ENCODE measurements at places on chromosomes 6 and 20.
A peak's percentile ranks its signal among the peaks of the same experiment; 100 is the strongest.

DNA sequence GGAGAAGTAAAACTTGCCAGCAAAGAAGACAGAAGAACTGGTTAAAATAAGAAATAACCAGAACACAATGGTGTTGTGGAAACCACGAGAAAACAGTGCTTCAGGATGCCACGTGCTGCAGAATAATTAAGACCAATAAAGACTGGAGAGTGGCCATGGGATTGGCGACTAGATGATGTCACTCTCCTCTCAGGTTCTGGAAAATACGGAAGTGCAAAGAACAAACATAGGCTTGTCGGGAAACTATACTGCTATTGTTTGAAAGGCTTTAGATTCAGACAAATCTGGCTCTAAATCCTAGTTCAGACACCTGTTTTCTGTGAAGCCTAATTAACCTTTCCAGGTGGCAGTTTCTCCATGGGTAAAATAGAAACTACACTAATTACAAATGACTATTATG is 138.4 kb upstream of the STXBP5 start:
- no peak for DNase-seq

GRCh38 chr6:154154389-154154967 is 115.4 kb downstream of the OPRM1 start:
- DNase-seq, result peak; percentile 16

DNA sequence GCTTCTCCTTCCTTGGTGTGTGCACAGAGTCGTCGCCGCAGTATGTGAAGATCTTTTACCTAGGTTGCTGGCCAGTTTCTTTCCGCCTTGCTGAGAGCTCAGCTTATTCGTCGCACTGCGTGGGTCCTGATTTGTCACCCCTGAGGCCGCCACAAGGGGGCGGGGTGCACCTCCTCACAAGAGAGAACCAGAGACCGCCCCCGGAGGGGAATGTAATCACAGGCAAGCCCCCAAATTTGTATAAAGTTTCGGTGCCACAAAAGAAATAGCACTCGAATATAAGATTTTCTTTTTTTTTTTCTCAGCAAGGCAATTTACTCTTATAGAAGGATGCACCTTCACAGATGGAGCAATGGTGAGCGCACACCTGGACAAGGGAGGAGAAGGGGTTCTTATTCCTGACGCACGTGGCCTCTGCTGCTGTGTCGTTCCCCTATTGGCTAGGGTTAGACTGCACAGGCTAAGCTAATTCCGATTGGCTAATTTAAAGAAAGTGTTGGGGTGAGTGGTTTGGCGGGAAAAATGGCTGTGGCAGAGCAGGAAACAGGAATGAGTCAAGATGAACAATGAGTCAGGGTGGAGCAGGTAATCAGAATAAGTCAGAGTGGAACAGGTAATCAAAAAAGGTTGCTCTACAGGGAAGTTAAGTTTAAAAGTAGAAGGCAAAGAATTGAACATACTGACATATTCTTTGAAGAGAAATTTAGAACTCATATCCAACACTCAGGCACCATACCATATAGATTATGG is 19.5 kb downstream of the NCOA3 start:
- no peak for DNase-seq

GRCh38 chr6:147099974-147100373 is 104.2 kb upstream of the STXBP5 start:
- no peak for DNase-seq

DNA sequence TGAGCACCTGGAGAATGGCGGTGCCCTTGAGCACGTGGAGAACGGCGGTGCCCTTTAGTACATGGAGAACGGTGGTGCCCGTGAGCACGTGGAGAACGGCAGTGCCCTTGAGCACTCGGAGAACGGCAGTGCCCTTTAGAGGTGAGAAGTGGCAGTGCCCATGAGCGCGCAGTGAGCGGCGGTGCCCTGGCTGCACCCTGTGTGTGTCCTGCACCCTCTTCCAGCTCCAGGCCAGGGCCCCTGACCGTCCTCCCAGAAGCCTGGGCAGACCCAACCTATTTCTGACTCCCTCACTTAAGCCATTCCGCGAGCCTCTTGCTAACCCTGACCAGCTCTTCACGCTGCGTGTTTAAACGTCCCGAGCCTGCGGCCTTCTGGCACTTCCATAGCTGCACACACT is 151.3 kb downstream of the DLL1 start:
- no peak for DNase-seq

DNA sequence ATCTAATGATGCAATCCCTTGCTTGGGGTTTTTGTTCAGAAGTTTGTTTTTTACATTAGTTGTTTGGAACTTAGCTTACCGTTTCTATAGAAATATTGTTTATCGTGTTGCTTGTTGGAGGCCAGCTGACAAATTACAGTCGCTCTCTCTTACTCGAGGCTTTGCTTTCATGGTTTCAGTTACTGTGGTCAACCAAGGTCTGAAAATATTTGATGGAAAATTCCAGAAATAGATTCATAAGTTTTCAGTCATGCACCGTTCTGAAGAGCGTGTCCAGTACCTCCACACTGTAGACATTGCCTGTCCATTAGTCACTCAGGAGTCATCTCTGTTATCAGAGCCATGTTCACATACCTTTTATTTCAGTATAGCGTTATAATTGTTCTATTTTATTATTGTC is 47.9 kb downstream of the DEK start:
- no peak for DNase-seq

DNA sequence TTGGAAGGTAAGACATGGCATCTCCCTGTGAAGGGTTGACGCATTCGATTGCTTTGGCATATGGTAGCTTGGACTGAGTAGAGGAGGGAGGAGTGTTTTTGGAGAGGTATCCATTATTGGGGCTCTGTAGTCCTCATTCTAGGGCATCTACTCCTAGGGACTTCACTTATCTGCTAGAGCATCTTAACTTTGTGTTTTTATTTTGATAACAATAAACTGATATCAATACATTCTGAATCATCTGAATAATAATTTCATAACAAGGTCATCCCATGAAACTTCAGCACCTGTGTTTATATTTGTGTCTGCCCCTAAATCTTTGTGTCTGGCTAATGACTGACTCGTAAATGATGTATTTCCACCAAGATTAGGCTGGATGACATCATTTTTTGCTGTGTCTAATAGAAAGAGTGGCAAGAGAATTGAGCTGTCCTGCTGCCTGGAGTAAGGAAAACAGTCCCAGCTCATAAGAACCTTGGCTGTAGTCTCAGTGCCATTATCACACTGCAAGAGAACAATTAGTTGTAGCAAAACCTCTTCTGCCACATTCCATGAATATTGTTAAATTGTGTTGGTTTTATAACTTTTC is 288.5 kb downstream of the PRL start:
- no peak for DNase-seq

- no peak for DNase-seq
These were observed 515.7 kb downstream of the FRK start for GRCh38 chr6:115544765-115545671.

GRCh38 chr6:44004625-44005506 is 122.4 kb downstream of the MRPL14 start:
- no peak for DNase-seq

DNA sequence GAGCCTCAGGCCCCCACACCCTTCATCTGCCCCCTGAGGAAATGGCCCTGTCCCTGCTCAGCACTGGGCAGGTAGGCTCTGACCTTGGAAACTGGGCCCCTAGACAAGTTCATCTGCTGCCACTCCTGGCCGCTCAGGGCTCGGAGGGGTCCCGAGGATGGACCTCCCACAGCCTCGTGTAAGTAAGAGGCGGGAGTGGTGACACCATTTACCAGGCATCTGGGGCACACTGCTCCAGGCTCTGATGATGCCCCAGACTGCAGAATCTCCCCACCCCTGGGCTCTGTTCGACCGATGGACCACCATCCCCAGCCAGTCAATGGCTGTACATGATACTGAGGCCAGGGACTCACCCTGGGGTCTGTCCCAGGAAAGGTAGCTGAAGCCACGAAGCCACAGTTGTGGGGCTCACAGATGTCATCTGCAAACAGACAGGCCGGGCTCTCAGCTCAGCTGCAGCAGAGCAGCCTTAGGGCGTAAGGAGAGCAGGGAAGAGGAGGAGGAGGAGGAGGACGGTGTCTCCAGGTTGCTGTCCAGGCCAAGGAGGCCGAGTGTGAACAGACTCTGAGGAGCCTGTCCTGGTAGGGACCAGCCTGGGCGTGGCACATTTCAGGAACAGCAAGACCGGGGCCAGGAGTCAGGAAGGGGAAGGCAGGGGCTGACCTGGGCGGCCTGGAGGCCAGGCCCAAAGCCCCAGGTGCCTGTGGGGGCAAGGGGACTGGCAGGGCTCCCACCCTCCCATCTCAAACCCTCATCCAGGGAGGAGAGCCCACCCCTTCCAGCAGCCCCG is 300.4 kb downstream of the TAF4 start:
- no peak for DNase-seq

DNA sequence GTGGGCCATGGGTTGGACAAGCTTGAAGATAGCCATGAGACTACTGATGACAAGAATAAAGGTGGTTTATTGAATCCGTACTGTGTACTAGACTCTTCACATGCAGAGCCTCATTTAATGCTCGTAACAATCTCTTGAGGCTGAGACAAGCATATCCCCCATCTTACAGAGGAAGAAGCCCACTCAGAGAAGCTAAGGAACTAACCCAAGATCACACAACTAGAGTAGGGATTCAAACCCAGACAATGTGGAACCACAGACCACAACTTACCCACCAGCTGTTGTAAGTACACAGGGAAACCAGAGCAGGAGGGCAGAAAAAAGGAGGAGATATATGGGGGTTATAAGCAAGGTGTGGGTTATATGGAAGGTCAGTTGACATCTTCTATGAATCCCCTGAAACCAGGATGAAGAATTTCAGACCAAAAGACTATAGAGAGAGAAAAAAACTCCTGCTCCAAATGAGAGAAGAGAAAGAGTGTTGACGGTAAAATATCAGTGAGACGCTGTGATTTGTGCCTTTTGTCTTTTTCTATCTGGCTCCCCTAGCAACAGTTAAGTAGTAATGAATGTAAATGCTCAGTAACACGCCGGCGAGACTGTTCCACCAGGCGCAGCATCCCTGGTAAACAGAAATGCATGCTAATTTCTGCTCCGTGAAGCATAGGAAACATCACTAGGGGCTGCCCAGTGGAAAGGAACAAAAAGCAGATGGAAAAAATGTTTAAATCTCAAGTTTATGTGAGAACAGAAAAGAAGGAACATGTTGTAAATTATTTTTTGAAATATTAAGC is 80.1 kb upstream of the SLC22A16 start:
- no peak for DNase-seq

DNA sequence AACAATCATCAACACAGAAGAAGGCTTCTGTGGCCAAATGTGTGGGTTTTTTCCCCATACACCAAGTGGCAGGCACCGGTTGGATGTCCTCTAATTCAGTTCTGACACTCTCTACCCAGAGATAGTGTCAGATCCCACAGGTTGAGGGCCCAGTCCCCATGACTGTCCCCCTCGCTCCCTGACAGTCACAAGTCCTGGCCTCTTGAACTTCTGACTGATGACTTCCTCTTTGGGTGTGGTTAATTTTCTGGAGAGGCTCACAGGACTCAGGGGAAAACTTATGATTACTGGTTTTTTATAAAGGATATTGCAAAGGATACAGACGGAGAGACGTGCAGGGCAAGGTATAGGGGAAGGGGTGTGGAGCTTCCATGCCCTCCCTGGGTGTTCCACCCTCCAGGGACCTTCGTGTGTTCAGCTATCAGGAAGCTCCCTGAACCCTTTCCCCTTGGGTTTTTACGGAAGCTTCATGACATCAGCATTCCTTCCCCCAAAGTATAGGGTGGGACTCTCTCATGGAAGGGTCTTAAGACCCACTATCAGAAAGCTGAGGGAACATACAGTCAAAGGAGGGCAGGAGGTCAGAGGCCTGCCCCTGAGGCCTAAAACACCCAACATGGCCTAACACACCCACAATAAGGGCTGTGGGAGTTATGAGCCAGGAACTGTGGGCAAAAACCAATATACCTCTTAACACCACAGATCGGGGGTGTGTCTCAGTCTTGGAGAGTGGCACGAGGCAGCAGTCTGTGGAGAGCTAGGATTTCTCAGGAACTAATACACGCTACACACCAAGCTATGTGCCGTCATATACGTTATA is 33.3 kb downstream of the FARS2 start:
- no peak for DNase-seq

DNA sequence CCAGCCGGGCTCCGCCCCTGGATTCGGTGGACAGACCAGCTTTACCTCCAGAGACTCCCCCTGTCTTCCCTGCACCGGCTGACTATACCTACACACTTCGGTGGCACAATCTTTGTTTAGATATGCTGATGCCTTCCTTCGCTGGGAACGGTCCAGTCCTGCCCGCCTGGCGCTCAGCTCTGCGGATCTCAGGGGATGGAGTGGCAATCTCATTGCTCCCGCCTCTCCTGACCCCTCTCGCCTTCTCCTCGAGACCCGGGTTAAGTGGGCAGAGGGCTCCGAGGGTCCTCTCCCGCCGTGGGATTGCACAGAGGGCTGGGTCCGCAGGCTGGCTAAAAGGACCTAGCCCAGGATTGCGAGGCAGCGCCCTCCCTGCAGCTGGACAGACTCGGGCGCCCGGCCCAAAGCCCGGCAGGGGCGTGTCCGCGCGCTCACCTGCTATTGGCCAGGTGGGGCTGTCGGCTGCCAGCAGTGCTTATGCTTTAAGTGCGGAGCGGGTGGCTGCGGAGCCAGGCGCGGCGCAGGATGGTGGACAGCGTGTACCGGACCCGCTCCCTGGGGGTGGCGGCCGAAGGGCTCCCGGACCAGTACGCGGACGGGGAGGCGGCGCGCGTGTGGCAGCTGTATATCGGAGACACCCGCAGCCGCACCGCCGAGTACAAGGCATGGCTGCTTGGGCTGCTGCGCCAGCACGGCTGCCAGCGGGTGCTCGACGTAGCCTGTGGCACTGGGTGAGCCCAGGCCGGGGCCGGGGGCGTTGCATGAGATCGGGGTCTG is at the start of gene GNMT:
Gene GNMT (plus strand): TSS at position 512 of the 777 bp plus-strand sequence. CDS start 14 bp downstream, at position 526.
- DNase-seq, result peak; percentile 24

- no peak for DNase-seq
These were observed 40.9 kb downstream of the DSTN start for GRCh38 chr20:17610566-17611289.

- DNase-seq, result no peak
These were observed 133.4 kb downstream of the BANF2 start for GRCh38 chr20:17833036-17833674.

DNA sequence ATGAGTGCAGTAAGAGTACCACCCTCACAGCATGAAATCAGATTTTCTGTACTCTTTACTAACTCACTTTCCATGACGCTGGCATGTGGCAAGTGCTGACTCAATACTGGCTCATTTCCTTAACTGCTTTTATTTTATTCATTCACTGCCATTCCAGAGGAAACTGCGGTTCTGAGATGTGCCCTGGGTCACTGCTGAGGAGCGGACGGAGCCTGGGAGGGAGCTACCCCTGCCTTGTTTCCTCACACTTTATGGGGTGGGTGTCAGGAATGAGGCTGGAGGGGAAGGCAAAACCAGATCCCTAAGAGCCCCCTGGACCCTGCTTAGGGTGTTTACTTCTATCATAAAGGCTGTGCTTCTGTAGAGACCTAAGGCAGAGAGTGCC is 14.4 kb downstream of the NT5E start:
- no peak for DNase-seq

DNA sequence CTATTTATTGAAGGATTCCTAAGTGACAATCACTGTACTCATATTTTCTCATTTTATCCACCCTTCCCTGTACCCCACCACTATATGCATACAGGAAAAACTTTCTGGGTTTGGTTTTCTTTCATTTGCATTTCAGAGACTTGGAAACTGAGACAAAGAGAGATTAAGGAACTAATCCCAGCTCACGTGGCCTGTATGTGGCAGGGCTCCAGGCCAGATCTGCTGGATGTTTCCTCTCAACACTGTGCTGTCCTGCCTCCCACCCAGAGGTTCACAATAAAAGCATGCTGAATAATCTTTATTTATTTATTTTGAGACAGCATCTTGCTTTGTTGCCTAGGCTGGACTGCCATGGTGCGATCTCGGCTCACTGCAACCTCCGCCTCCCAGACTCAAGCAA is 50.2 kb downstream of the CEP162 start:
- DNase-seq, result no peak

Data from NCI-H187 (cell line).